ENCODE measurements at places on chromosomes 5 and 9.

DNA sequence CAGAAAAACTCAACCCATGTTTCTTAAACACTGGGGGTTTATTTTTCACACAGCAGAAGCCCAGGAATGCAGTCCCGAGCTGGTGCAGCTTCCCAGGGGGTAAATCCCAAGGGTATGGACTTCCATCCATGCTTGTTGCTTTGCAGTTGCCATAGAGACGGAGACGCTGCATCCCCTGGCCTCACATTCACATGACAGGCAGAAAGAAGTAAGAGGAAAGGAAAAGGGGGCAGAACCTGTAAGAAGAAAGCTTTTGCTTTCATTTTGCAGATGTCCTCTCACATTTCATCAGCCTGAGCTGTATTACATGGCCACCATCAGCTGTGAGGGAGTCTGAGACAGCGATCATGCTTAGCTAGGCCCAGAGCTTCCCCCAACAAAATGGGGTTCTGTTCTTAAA, 321.0 kb downstream of the AGTPBP1 start:
- no peak for DNase-seq

GRCh38 chr5:159631001-159631400, 285.3 kb upstream of the ADRA1B start:
- no peak for DNase-seq

GRCh38 chr5:150339165-150339564, 18.3 kb upstream of the TCOF1 start:
- no peak for DNase-seq

- no peak for DNase-seq
These were observed 30.7 kb downstream of the IFNW1 start for GRCh38 chr9:21110708-21111576.

GRCh38 chr5:21831145-21831787, 1021.9 kb downstream of the CDH12 start:
- DNase-seq = no peak

DNA sequence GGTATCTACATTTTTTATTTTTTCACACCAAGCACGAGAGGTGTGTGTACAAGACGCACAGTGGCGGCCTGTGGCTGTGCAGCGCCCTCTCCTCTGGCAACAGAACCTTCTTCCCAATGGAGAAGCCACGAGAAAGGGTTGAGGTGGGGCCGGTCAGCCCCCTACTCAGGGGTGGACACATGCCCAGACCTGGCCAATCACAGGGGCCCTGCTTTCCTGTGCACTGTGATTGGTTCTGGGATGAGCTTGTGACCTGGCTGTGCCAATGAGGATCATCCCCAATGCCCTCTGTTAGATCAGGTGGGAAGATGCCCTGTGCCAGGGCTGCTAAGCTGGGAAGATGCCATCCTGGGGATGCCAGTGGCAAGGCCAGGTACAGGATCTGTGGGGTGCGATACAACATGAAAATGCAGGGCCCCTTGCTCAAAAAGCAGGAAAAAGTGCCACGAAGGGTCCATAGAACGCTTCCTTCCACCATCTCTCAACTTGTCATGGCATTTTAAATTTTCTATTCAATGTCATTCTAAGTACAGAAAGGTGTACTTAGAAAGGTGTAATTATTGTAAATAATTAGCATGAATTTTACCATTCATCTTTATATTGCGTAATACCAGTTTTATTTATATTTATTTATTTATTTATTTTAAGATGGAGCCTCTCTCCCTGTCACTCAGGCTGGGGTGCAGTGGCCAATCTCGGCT, 15.4 kb downstream of the IER5L start:
- DNase-seq = no peak

DNA sequence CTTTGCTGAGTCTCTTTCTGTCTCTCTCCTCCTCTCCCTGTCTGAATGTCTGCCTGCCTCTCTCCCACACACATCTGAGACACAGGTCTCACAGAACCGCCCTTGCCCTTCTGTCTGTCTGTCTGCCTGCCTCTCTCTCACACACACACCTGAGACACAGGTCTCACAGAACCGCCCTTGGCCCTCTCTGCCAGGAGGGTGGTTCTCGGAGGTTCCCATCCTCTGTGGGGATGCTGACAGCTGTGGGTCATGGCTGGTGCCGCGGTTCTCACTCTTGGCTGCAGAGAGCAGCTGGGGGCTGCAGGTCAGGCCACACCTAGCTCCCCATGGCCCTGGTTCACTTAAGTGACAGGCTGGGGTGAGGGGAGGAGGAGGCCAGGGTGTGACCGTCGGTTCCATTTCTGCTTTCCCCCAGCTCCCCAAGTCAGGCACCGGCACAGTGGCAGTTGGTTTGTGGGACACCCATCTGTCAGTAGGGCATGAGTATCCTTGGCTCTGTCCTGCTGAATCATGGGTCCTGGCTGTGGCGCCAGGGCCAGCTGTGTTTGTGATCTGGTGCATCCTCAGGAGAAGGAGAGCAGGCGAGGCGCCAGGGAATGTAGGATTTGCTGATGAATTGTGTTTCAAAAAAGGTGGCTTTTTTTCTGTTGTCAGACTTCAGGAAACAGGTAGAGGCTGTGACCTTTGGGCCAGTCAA, 42.3 kb upstream of the CLPTM1L start:
- DNase-seq = no peak

DNA sequence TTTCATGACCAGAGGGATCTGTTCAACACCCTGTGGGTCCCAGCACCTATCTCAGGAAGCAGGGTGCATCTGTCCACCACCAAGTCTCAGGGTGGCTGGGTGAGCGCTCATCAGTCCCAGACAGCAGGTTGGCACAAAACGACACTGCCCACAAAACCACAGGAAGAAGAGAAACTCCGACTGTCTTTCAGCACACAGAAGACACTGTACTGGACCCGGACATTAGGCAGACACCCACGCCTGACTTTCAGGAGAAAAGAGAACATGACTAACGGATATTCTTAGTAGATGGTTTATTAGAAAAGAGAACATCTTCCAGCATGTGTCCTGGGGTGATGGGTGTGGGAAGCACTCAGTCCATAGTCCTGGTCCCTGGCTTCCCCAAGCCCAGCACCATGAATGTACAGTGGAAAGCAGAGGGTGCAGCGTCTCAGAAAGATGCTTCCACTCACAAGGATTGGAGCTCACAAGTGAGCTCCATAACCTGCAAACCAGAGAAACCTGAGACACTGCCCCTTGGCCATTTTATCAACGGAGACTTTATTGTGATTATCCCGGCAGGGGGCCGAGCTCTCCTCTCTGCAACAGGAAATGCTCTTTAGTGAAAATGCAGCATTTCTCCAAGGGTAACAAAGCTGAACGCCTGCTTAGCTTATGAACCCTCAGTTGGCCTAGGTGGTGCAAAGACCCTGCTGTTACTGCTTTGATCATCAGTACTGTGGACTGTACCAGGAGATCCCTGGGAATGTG, 35.8 kb upstream of the LCP2 start:
- no peak for DNase-seq

DNA sequence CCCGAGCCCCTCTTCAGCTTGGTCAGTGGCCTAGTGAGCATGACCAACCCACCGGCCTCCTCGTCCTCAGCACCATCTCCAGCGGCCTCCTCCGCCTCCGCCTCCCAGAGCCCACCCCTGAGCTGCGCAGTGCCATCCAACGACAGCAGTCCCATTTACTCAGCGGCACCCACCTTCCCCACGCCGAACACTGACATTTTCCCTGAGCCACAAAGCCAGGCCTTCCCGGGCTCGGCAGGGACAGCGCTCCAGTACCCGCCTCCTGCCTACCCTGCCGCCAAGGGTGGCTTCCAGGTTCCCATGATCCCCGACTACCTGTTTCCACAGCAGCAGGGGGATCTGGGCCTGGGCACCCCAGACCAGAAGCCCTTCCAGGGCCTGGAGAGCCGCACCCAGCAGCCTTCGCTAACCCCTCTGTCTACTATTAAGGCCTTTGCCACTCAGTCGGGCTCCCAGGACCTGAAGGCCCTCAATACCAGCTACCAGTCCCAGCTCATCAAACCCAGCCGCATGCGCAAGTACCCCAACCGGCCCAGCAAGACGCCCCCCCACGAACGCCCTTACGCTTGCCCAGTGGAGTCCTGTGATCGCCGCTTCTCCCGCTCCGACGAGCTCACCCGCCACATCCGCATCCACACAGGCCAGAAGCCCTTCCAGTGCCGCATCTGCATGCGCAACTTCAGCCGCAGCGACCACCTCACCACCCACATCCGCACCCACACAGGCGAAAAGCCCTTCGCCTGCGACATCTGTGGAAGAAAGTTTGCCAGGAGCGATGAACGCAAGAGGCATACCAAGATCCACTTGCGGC, 1.8 kb downstream of the EGR1 start:
- no peak for DNase-seq

- DNase-seq = no peak
These were observed 87.1 kb downstream of the OSTF1 start for GRCh38 chr9:75175395-75175794.

DNA sequence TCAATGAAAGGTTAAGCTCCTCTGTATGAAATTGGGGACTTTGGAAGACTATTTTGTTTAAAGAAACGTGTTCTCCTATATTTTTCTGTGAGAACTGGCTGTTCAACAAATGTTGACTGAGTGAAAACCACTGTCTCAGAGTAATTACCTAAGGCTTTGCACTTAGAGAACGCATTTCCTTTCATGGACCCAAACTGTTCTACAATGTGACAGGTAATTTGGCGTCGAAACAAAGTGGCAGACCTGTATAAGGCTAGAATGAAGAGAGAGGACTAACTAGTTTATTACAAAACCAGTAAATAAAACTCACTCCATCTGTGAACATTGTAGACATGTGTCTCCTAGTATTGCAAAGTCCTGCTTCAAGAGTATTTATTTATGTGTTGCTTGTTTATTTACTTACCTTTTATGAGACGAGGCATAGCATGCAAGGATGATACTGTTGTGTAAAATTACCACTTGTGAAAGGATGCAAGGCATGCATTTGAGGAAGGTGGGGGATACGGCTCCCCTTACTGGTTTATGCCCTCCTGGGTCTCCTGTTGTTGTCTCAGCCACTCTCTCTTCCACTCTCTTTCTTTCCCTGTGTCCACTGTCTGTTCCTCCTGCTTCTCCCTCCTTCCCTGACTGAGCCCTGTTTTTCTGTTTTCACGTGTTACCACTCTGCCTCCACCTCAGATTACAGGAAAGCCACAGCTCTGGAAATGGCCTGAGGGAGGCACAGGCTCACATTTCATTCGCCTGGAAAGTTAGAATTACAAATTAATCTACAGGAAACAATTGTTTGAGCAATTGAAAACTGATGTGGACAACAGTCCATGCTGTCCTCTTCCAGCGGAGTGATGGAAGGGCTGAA, 444.0 kb upstream of the ZNF608 start:
- no peak for DNase-seq

GRCh38 chr5:132002757-132003156, 8.7 kb downstream of the ACSL6 start:
- no peak for DNase-seq

DNA sequence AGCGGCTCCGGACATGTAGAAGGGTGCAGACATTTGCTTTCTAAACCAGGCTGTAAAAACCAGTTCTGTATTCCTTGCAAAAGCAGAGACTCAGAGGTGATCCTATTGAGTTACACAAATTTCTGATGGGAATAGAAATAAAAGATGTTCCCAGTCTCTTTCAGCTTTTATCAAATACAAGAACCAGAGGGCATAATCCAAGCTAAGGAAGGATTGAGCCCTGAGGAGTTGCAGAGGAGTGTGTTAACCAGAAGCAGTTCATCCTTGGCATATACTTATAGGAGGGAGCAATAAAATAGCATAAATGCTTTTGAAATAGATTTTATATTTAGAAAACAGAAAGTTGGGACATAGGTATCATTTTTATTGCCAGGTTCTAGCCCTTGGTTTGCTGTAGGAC, 75.3 kb downstream of the KIF4B start:
- no peak for DNase-seq

DNA sequence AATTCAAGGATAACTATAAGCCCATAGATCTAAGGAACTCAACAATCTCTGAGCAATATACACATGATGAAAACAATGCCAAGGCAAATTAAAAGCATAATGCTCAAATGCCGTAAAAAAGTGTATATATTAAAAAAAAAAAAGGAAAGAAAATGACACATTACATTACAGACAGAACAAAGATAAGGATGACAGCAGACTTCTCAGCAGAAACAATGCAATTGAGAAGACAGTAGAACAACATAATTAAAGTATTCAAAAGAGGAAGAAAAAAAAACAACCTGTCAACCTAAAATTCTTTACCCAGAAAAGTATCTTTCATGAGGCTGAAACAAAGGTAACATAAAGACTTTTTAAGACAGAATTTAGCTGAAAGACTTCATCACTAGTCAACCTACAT, 591.7 kb downstream of the ZNF608 start:
- no peak for DNase-seq

- DNase-seq = no peak
These were observed 52.4 kb downstream of the MELK start for GRCh38 chr9:36625006-36625615.

DNA sequence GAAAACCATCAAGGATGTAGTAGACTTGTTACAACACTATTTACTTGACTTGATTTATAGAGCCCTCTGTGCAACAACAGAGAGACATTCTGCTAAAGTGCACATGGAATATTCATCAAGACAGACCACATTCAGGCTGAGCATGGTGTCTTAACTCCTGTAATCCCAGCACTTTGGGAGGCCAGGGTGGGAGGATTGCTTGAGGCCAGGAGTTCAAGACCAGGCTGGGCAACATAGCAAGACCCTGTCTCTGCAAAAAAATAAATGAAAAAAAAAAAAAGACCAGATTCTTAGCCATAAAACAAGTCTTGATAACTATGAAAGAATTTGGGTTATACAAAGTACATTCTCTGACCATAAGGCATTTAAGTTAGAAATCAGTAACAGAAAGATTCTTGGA, 25.3 kb downstream of the DENND4C start:
- no peak for DNase-seq

DNA sequence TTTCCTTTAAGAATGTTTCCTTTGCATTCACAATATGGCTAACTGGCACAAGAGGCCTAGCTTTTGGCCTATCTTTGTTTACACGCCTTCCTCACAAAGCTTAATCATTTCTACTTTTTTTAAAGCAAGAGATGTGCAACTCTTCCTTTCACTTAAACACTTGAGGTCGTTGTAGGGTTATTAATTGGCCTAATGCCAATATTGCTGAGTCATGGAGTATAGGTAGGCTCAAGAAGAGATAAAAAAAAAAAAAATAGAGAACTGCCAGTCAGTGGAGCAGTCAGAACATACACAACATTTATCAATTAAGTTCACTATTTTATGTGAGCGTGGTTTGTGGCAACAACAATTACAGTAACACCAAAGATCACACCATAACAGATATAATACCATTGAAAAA, 5.9 kb downstream of the FKBP15 start:
- no peak for DNase-seq

- no peak for DNase-seq
These were observed 667.4 kb upstream of the WWC1 start for GRCh38 chr5:167624053-167624452.

All from GM18507 (cell line).